ENCODE measurements at places on chromosomes 5 and 9.

GRCh38 chr5:35741126-35741716, 115.5 kb upstream of the IL7R start:
- no peak for DNase-seq

GRCh38 chr5:143108498-143109128, 294.9 kb downstream of the NR3C1 start:
- DNase-seq = no peak

DNA sequence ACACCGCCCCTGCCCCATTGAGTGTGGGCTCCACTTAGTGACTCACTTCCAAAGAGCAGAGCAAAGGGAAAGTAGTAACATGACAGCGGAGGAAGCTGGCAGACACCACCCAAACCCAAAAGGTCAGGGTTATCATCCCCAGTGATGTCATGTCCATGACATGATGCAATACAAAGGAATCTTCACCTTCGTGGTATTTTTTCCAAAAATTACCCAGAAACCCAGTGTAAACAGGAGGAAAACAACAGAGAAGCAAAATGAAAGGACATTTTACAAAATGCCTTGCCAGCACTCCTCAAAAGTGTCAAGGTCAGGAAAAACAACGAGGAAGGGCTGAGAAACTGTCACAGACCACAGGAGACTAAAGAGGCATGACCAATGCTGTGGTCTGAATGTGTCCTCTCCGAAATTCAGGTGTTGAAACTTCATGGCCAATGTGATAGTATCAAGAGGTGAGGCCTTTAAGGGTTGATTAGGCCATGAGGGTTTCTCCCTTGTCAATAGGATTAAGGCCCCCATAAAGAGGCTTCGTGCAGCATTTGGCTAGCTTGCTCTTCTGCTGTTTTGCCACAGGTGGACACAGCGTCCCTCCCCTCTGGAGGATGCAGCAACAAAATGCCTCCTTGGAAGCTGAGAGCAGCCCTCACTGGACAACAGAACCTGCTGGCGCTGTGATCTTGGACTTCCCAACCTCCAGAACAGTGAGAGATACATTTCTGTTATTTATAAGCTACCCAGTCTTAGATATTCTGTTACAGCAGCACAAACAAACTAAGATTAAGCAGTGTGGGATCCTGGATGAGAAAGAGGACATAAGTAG, 30.5 kb upstream of the MED10 start:
- peak; percentile 8 for DNase-seq

GRCh38 chr9:115597330-115597895, 479.5 kb upstream of the TNC start:
- DNase-seq = no peak

- no peak for DNase-seq
Observed at GRCh38 chr9:130501639-130502038, 56.9 kb downstream of the ASS1 start.

GRCh38 chr5:69042915-69043654, 50.7 kb upstream of the SLC30A5 start:
- peak; percentile 88 for DNase-seq

DNA sequence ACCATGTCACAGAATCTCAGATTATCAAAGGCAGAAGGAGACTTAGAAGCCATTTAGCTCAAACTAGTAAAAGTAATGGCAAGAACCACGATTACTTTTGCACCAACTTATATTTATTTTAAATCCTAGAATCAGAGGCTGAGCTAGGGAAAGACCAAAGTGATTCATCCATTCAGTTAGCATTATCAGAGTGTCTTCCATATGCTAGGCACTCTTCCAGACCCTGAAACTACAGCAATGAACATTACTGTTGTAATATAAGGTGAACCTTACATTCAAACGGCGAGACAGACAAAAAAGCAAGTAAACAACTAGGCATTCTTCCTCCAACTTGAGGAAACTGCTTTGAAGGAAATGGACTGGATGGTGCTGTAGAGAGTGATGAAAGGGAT, 7.9 kb downstream of the PDE6A start:
- DNase-seq = no peak

- DNase-seq = no peak
Observed at GRCh38 chr9:134236001-134236421, 71.6 kb upstream of the RNU6ATAC start.

DNA sequence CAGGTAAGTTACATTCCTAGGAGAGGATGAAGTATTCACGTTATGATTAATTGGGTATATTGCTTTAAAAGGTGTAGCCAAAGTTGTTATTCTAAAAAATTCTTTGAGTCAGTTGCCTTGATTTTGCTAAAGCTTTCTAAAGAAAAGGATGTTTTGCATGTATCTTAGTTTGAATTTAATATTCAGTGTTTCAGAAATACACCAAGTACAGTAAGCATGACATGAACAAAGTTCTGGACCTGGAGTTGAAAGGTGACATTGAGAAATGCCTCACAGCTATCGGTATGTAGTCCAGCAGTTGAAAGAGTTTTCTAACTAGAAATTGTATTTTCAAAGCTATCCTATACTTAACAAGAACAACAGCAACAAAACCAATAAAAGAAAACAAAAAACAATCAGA, 14.2 kb downstream of the ANXA1 start:
- no peak for DNase-seq

GRCh38 chr9:74498621-74499095, 1.5 kb downstream of the RORB start:
- no peak for DNase-seq

GRCh38 chr5:142079306-142079721, 29.3 kb upstream of the NDFIP1 start:
- DNase-seq = no peak
